Left lung (tissue), 14 donors: ENCODE measurements at places on chromosomes 1 and 21.

GRCh38 chr1:97506368-97506767, 414.5 kb downstream of the DPYD start:
- DNase-seq, result no peak
- no peaks in the 10 kb centered on the region for H3K36me3 ChIP-seq
- H3K4me1 ChIP-seq, result no peaks in the 10 kb centered on the region
- H3K27ac ChIP-seq, result no peak overlapping the region
- no peaks in the 10 kb centered on the region for H3K27me3 ChIP-seq

- peaks cover 5% of the 10 kb centered on the region for H3K4me1 ChIP-seq
- H3K36me3 ChIP-seq, result no peaks in the 10 kb centered on the region
- H3K4me3 ChIP-seq, result no peak overlapping the region
- H3K27ac ChIP-seq, result no peak overlapping the region
- no peak for DNase-seq
These were observed 49.2 kb upstream of the ATP5PO start for GRCh38 chr21:33964706-33965325.

DNA sequence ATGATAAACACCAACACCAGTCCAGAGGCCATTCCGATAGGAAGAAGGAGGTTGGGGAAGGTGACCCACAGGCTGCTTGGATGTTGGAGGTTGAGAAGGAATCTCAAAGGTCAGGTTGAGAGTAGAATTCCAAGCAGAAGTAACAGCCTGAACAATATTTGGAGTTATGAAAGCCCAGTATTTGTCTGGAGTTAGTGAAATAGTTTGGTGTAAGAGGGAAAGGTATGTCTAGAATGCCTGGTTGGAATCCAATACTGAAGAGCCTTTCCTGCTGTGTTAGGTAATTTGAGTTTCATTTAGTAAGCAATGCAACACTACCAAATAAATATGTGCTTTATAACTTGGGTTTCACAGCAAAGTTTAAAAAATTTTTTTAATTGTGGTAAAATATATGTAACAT, 70.5 kb upstream of the MCOLN3 start:
- no peak overlapping the region for H3K4me3 ChIP-seq
- H3K4me1 ChIP-seq, result no peaks in the 10 kb centered on the region
- peak overlapping the region; percentile 51 for H3K27ac ChIP-seq
- DNase-seq, result no peak
- no peaks in the 10 kb centered on the region for H3K36me3 ChIP-seq
- H3K27me3 ChIP-seq, result no peaks in the 10 kb centered on the region

GRCh38 chr1:230375780-230376179, 50.4 kb downstream of the PGBD5 start:
- no peaks in the 10 kb centered on the region for H3K36me3 ChIP-seq
- DNase-seq, result no peak
- H3K27me3 ChIP-seq, result no peaks in the 10 kb centered on the region
- H3K4me1 ChIP-seq, result no peaks in the 10 kb centered on the region
- H3K27ac ChIP-seq, result no peak overlapping the region

DNA sequence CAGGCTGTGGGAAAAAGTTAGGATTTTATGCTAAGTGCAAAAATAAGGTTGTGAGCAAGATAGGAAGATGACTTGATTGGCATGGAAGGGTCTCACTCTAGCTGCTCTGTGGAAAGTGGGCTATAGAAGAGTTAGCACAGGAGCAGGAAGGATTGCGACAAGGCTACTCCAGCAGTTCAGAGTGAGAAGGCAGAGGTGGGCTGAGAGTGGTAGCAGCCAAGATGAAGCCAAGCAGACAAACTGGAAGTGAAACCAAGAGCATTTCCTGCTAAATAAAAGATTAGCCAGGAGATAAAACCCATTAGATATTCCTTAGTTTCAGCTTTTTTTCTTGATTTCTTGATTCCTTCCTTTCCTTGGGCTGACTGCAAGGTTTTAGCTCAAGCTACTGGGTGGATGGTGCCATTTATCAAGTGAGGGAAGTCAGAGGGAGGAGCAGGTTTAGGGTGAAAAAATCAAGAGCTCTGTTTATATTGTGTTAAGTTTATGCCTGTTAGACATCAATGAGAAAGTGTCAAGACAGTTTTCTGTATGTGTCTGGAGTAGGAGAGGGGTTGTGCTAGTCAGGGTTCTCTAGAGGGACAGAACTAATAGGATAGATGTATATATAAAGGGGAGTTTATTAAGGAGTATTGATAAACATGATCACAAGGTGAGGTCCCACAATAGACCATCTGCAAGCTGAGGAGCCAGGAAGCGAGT, 33.1 kb upstream of the ZNF644 start:
- H3K4me1 ChIP-seq, result no peaks in the 10 kb centered on the region
- H3K27me3 ChIP-seq, result no peaks in the 10 kb centered on the region
- DNase-seq, result no peak
- no peaks in the 10 kb centered on the region for H3K36me3 ChIP-seq
- H3K4me3 ChIP-seq, result no peak overlapping the region
- H3K27ac ChIP-seq, result no peak overlapping the region

DNA sequence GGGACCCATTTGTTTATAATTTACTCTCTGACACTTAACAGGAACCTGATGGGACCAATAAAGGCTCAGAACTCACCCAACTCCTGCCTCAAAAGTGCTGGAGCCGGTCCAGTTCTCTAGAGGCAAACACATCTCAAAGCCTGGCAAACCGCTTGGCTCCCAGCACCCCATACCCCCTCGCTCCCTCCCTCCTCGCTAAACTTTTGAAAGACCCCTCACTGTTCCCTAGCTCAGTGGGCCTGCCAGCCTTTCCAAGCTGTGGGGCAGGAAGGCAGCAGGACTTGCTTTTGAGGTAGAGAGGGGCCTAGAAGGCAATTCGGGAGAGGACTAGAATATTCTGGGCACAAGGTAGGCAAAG, 40.2 kb downstream of the PAX7 start:
- H3K36me3 ChIP-seq, result no peaks in the 10 kb centered on the region
- no peak for DNase-seq
- H3K4me1 ChIP-seq, result no peaks in the 10 kb centered on the region
- no peak overlapping the region for H3K27ac ChIP-seq
- peaks cover 7% of the 10 kb centered on the region for H3K27me3 ChIP-seq
- H3K4me3 ChIP-seq, result no peak overlapping the region
